ENCODE measurements at places on chromosomes 4 and X. TPM values are rescaled to one million over a fixed set of nuclear protein-coding genes. Genes with fewer than 3 reads are reported as not detected.

DNA sequence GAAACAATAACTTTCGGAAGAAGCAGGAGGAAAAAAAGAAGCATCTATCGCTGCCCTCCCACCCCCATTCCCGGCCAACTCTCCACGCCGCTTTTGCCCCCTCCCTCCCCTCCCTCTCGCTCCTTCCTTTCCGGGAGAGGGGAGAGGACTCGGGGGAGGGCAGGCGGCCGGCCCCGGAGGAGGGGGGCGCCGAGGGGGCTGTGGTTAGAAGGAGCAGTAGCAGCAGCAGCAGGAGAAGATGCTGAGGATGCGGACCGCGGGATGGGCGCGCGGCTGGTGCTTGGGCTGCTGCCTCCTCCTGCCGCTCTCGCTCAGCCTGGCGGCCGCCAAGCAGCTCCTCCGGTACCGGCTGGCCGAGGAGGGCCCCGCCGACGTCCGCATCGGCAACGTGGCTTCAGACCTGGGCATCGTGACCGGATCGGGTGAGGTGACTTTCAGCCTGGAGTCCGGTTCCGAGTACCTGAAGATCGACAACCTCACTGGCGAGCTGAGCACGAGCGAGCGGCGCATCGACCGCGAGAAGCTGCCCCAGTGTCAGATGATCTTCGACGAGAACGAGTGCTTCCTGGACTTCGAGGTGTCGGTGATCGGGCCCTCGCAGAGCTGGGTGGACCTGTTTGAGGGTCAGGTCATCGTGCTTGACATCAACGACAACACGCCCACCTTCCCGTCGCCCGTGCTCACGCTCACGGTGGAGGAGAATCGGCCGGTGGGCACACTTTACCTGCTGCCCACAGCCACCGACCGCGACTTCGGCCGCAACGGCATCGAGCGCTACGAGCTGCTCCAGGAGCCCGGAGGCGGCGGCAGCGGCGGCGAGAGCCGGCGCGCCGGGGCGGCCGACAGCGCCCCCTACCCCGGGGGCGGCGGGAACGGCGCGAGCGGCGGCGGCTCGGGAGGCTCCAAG is 1.3 kb downstream of the PCDH7 start:
- H3K27ac ChIP-seq: peak overlapping the region; percentile 39
- no peaks in the 10 kb centered on the region for H3K36me3 ChIP-seq
- no peaks in the 10 kb centered on the region for H3K27me3 ChIP-seq

DNA sequence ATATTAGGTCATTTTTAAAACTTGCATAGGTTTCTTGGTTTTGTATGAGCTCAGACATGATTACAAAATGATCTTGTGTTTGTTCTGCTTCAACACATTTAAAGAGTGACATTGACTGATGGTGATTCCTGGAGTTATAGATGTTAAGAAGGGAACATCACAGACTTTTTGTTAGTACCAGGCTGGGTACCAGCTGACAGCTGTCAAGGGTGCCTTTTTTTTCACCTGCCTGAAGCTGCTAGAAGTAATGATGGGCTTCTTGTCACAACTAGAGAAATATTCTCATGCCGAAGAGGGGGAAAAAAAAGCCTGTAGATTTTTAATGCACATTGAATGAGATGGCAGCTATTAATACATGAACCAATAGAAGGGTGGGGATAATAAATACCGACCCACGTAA is 226.6 kb upstream of the TRAM1L1 start:
- H3K4me1 ChIP-seq: no peaks in the 10 kb centered on the region
- H3K27me3 ChIP-seq: no peaks in the 10 kb centered on the region
- H3K4me3 ChIP-seq: no peak overlapping the region

GRCh38 chrX:97756879-97757278 is 873.2 kb downstream of the RPA4 start:
- no peaks in the 10 kb centered on the region for H3K27me3 ChIP-seq
- H3K4me3 ChIP-seq: no peak overlapping the region
- no peaks in the 10 kb centered on the region for H3K36me3 ChIP-seq
- no peak for DNase-seq

- no peak overlapping the region for H3K4me3 ChIP-seq
- no peaks in the 10 kb centered on the region for H3K36me3 ChIP-seq
- no peak for DNase-seq
- H3K27me3 ChIP-seq: peaks cover 11% of the 10 kb centered on the region
- H3K27ac ChIP-seq: no peak overlapping the region
- no peaks in the 10 kb centered on the region for H3K4me1 ChIP-seq
These were observed 103.4 kb upstream of the PJA1 start for GRCh38 chrX:69268611-69269010.

DNA sequence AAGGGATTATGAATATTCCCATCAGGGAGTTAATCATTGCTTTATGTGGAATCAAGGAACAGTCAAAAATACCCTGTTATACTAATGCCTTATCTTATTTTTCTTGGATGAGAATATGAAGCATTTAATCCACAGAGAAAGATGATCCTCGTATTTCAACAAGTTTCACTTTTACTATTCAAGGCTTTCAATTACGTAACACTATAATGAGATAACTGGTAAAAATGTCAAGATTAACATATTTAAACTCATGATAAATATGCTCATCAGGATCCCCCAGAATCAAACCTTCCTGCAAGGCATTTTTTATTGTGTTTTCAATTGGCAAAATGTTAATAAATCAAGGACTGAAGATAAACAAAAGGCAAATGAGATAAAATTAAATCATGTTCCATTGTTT is 5.1 kb downstream of the ZXDA start:
- H3K4me1 ChIP-seq: peaks cover 3% of the 10 kb centered on the region
- H3K4me3 ChIP-seq: no peak overlapping the region
- peak overlapping the region; percentile 4 for H3K27ac ChIP-seq
- H3K36me3 ChIP-seq: no peaks in the 10 kb centered on the region

DNA sequence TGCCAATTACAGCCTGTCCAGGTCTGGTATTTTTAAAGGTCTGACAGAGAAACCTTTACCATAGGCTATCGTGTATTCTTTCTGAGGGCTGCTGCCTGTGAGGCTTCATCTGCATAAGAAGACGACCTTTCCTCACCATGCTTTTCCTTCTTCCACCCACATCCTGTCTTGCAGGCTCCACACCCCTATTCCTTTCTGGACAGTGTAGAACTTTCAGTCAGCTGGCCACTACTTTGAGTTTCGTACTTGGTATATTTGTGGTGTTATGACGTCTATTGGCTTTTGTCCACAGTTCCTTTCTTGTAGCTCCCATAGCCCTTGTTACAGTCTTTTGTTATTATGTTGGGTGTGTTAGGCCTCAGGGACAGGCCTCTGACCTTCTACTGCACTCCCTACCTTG is 311.4 kb downstream of the RAPGEF2 start:
- H3K27me3 ChIP-seq: no peaks in the 10 kb centered on the region
- no peak overlapping the region for H3K27ac ChIP-seq
- no peak overlapping the region for H3K4me3 ChIP-seq

- H3K4me1 ChIP-seq: no peaks in the 10 kb centered on the region
- no peaks in the 10 kb centered on the region for H3K36me3 ChIP-seq
- H3K4me3 ChIP-seq: no peak overlapping the region
These were observed 291.0 kb downstream of the LDB2 start for GRCh38 chr4:16607241-16608066.

SPANXN3 gene
- not detected for total RNA-seq

CAPN6 gene
- 0.98 TPM for total RNA-seq

SPACA5 gene
- not detected for total RNA-seq

FGB gene
- total RNA-seq: not detected

CDKN2AIP gene
- total RNA-seq: 32.4 TPM
